ENCODE measurements at places on chromosomes 3 and 15.

- DNase-seq: peak; percentile 70
Observed at GRCh38 chr15:71248386-71248785, 133.1 kb downstream of the THSD4 start.

GRCh38 chr3:187120326-187120725 lies 19.0 kb downstream of the RPL39L start:
- no peak for DNase-seq

DNA sequence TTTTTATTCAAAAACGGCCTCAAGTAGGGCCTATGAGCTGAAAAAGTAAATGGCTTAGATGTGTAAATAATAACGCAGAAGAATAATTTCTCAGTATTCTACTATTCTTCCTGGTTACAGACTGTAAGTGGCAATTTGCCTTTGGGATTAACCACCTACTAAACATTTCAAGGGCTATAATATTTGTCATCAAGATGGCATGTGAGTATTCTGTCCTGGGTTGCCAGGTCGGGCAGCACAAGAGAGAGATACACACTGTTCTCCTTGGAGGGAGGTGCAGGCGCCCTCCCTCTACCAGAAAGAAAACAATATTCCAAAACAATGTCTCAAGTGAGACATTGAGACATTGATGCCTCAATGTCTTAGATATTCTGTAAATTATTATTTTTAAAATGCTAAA lies 278.4 kb downstream of the OCA2 start:
- no peak for DNase-seq

GRCh38 chr15:64740311-64741170 lies 34.8 kb downstream of the RBPMS2 start:
- DNase-seq: peak; percentile 87

- DNase-seq: no peak
Observed at GRCh38 chr15:39188930-39189329, 391.9 kb upstream of the THBS1 start.

DNA sequence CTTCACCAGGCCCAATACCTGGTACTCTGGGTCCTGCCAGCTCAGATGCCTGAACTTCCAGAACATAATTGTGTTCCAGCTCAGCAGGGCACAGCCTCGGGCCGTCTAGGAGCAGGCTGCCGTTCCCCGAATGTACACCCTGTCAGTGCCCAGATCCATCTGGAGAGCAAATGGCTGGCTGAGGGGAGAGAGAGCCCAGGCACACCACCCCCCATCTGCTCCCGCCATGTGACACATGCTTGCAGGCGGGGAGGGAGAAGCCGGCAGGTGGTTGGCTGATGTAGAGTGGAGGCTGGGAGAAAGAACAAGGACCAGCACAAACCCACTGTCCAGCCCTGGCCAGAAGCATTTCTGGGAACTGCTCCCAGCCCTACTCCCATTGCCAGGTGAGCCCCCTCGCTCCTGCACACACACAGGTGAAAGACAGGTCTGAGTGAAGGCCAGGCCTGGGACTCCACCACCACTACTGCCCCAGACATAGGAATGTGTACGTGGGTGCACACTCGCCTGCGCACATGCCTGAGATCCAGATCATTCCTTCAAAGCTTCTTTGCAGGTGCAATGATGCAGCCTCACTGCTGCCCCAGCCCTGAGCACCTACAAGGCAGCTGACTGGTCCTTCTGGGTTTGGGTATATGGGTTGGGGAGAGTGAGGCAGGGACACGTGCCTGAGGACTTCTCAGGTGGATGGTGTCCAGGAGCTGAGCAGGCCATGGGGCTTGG lies 53.5 kb downstream of the SEMA5B start:
- DNase-seq: no peak

DNA sequence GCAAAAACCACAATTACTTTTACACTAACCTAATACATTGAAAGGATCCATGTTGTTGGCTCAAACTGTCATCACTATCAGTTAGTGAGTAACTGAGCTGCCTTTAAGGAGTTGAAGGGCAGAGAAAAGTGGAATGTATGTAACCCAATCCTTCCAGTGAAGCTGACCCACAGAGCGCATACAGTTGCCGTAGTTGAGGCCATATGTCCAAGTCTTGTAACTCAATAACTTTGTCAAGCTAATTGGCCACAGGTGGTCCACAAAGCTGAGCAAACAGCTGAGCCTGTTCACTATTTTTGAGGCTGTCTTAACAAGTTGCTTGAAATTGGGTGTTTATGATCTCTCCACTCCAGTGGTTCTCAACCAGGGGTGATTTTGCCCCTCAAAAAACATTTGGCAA lies 169.0 kb upstream of the SLC24A5 start:
- DNase-seq: no peak

- no peak for DNase-seq
Observed at GRCh38 chr3:101602731-101603130, 28.8 kb downstream of the PCNP start.

DNA sequence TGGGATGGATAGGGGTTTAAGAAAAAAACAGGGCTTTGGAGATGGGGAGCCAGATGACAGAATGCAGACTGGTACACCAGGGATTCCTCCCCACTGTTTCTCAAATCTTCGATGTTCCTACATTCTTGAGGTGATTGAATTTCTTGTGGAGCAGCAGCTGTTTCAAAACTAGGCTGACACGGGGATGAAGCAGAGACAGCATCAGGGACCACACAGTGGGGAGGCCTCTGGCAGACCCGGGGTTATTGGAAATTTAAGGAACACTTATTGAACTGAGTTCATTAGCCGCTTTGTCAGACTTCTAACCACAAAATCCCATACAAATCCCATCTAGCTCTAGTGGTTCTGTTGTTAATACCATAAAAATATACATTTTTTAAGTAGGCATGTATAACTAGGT lies 621.4 kb upstream of the GBE1 start:
- DNase-seq: no peak

GRCh38 chr3:101828691-101829436 lies 20.4 kb upstream of the NFKBIZ start:
- peak; percentile 64 for DNase-seq

DNA sequence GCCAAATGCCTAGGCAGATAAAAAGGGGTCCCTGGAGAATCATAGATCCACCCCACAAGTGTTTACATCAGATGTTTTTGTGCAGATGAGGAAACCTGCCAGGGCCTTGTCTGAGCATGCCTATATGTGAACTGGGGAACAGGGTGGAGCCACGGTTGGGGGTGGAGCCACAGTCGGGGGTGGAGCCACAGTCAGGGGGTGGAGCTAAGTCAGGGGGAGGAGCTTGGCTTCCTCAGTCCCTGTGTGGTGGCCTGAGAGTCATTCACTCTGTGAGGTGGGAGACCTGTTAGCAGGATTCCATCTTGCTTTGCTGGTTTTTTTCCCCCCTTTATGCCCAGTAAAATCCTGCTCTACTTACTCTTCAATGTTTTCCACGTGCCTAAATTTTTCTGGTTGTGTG lies 57.8 kb upstream of the TGFBR2 start:
- DNase-seq: no peak

DNA sequence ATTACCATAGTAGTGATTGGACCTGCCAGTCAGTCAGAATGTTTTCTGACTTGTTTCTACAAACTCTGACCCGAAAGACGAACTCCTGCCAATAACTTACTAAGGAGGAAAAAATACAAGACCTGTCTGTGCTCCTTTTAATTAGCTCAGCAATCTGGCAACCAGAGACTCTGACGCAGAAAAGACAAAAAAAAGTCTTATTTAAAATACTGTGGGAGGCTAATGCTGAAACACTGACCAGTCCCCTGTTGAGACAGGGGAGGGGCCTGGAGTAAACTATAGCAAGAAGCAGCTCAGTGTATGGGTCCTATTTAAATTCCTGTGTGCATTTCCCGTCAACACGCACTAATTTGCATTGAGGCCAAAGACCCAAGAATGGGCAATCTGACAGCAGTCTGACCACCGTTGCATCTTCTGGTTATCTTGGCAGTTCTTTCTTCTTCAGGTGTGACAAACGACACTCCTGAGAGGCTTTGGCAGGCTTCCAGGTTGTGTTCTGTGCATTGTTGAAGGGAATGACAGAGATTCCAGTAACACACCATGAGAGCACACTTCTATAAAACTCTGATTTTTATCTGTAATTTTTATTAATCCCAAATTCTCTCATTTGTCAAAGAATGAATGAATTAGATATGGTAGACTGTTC lies 1114.3 kb downstream of the IGSF11 start:
- no peak for DNase-seq

DNA sequence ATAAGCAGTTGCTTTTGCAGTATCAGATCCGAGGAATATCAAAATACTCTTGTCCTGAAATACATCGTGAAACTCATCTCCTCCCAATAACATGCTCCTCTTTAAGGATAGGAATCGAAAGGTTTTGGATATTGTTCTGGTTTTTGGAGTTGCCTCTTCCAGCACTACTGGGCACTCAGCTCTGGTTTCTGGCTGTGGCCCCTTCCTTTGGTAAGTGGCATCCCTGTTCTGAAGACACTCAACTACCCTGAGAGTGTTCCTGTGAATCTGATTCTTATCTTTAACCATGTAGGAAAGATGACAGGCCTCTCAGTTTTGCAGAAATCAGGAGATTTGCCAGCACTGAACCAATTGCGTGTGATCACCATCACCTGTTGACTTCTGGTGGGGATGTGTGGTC lies 327.5 kb upstream of the TBL1XR1 start:
- no peak for DNase-seq

DNA sequence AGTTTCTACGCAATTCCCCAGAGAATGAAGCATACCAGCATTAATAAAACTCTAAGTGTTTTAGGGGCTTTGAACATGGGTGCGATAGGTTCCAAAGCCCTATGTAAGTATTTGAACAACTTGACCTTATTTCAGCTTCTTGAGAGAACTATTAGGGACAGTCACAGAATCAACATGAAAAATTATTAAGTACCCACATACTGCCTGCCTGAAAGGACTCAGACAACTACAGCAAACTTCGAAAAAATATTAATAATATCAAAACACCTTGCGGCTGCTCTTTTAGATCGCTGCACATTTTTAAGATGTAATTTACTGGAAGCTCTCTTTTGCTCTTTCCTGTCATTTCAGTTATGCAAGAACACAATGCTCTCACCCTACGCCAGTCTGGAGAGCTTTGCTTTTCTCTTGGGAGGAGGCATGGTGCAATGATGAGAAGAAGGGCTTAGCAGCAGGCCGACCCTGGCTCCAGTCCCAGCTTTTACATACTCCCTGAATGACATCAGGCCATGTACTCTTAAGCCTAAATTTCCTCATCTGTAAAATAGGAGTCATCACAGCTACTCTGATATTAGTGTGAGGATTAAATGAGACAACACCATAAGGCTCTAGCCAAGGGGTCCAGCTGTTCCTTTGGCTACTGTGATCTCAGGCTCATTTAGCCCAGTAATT lies 640.7 kb downstream of the FHIT start:
- DNase-seq: peak; percentile 45

- no peak for DNase-seq
Observed at GRCh38 chr3:48408823-48409281, 21.0 kb downstream of the PLXNB1 start.

DNA sequence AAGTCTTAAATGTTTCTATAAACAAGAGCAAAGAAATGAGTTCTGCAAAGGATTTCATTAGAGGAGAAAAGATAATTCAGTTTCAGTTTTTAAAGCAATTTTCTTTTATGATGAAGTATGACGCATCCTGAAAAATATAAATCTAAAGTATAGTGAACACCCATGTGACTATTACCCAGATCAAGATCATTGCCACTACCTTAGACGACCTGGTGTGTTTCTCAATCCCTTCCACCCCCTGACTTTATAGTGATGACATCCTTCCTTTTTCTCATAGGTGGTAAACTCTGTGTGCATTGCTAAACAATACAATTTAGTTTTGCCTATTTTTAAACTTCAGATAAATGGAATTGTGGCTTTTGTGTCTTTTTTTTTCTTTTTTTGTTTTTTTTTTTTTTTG lies 8.4 kb downstream of the STT3B start:
- no peak for DNase-seq

DNA sequence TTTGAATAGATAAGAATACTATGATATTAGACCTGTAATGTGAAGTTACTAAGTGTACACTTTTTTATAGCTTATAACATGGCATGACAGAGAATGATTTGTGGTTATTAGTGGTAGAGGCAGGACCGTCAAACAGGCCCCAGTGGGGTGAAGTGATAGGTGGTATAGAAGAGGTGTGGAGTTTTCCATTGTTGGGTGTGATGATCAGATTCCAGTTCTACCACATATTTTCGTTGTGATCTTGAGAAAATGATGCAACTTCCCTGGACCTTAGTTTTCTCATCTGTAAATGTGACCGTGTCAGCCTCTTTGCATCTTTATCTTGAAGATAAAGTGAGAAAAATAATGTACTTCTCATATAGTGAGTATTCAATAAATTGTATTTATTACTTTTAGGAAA lies 30.3 kb upstream of the UTS2B start:
- no peak for DNase-seq

GRCh38 chr15:94203306-94203705 lies 28.1 kb upstream of the MCTP2 start:
- DNase-seq: no peak

DNA sequence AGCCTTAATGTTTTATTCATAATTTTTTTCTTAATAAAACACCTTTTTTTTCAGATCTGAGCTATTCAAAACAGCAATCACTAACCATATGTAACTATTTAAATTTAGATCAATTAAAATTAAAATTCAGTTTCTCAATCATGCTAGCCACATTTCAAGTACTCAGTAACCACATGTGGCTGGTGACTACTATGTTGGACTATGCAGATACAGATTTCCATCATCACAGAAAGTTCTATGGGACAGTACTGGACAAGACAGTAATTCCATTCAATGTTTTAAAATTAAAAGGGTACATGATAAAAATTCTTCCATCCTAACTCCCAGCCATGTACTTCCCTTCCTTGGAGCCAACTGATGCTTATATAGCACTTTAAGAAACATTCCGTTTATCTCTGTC lies 119.3 kb downstream of the GLDN start:
- no peak for DNase-seq

GRCh38 chr15:97978401-97979139 lies 18.1 kb downstream of the ARRDC4 start:
- DNase-seq: no peak

GRCh38 chr15:41183581-41183980 lies 47.0 kb downstream of the EXD1 start:
- no peak for DNase-seq
